SHP77 treated with DMSO at 0.1 percent for 48 hours (cell line): ENCODE measurements at places on chromosomes 12 and 14.

GRCh38 chr14:70856851-70857495, 47.7 kb upstream of the MAP3K9 start:
- no peak for DNase-seq

- no peak for DNase-seq
These were observed 39.4 kb downstream of the CRACR2A start for GRCh38 chr12:3713483-3713882.

GRCh38 chr12:10540776-10541205, 35.1 kb downstream of the EIF2S3B start:
- DNase-seq, result no peak

GRCh38 chr12:111434680-111435338, 29.1 kb downstream of the SH2B3 start:
- peak; percentile 29 for DNase-seq

- no peak for DNase-seq
These were observed 280.7 kb upstream of the SOX5 start for GRCh38 chr12:24230061-24230701.

DNA sequence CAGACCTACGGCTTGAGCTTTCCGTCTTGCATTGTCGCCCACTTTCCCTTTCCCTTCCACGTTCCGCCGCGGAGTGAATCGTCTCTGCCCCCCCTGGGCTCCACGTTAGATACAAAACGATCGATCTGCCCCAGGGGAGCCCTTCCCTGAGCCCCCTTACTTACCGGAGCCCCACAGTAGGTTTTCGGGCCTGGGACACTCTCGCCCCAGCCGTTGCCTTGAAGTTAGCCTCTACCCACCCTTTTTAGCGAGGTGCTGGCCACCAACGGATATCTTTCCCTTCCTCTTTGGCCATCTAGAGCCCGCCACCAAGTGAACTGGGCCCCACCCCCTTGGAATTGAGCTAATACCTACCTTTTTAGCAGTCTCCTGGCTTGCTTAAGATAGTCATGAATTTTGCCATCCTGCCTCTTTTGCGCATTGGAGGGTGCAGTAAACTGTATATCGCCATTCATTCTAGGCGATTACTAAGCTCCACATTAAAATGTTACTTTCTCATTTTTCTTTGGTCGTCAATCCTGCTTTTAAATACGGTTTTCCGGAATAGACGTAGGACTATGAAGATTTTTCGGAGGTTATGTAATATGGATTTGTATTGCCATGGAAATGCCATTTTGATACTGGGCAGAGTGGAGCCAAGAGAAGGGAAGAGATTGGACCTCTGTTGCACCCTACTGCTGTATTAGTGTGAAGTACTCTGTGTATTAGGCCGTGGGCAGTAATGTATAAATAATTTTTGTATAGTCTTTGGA, 764 bp downstream of the RBM25 start:
- DNase-seq, result no peak

DNA sequence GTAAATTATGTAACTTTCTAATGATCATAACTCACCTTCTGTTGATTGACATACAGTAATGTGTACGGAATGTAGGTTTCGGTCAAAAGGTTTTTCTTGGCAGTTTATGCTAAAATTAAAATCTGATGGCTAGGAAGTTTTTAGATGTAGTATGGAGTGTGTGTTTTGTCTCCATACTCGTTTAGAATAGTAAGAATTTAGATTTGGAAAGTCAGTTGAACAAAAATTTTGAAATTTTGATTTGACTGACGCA, 859 bp downstream of the PALS1 start:
- no peak for DNase-seq

DNA sequence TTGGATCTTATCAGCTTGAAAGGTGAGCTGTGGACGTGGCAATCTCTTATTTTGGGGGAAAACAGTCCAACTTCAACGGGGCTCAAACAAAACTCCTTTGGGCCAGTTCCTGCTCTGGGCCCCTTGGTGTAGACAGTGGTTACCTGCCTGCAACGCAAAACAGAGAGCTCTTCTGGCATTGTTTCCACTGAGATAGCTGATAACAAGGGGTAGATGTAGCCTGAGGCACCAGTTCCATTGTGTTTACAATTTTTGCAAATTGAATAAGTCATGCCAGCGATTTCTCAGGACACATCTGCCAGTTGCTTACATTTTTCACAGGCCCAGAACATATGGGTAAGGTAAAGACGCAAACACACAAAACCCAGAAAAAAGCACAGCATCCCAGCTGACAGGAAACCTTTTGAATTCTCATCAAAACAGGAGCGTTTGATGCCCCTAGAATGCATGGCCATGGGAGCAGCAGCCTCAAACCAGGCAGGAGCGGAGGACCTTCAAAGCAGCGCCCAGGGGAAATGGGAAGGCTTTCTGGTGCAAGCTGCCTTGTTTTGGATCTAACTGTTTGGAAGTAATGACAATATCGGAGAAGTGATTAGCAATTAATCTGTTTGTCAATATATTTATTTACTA, 259.7 kb downstream of the AACS start:
- DNase-seq, result no peak

GRCh38 chr14:93056840-93057585, 58.7 kb downstream of the ITPK1 start:
- no peak for DNase-seq

DNA sequence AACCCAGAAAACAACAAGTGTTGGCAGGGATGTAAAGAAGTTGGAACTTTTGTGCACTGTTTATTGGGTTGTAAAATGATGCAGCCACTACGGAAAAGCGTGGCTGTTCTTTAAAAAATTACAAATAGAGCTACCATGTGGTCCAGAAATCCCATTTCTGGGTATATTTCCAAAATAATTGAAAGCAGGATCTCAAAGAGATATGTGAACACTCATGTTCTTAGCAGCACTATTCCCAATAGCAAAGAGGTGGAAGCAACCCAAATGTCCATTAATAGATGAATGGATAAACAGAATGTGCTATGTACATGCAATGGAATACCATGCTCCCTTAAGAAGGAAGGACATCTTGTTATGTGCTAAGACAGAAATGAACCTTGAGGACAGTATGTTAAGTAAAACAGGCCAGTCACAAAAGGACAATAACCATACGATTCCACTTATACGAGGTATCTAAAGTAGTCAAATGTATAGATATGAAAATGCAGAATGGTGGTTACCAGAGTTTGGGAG, 249.5 kb downstream of the PHLDA1 start:
- DNase-seq, result no peak

DNA sequence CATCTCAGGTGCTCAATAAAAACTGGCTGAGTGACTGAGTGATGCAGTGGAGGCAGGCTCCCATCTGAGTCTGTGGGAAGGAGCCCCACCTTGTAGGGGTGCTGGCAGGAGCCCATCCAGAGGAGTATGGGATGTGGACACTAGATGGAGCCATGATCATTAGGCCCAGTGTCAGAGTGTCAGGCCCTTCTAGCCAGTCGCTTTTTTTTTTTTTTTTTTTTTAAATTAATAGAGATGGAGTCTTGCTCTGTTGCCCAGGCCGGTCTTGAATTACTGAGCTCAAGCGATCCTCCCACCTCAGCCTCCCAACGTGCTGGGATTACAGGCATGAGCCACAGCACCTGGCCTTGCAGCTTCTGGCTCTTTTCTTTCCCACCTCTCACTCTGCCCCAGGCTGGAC, 11.5 kb downstream of the RITA1 start:
- peak; percentile 58 for DNase-seq

GRCh38 chr12:12032260-12032791, 38.4 kb upstream of the BCL2L14 start:
- no peak for DNase-seq

- peak; percentile 58 for DNase-seq
These were observed 4.5 kb upstream of the GDF11 start for GRCh38 chr12:55738123-55739024.

DNA sequence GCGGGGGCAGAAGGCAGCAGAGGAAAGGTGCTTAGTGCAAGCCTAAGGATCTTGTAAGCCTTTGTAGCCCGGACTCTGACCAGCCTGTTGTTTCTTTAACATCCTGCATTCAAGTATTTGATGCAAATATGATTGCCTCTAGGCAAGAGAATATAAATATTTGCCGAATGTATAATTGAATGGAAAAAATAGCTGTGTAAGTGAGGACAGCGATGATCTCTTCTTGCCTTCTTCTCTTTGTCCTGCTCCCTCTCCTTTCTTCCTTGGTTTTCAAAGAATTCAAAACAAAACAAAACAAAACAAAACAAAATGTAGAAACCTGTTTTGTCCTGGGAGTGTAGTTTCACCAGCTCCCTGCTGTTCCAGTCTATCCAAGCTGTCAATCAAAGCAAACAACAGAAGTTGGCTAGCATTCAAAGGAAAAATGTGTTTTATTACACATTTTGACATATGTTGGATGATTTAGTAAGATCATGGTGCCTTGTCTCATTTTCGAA, 74.9 kb upstream of the CPM start:
- DNase-seq, result peak; percentile 25

- no peak for DNase-seq
These were observed 3.3 kb downstream of the AKT1 start for GRCh38 chr14:104792101-104792884.

- no peak for DNase-seq
These were observed 43.4 kb upstream of the NR2C1 start for GRCh38 chr12:95116773-95117172.

DNA sequence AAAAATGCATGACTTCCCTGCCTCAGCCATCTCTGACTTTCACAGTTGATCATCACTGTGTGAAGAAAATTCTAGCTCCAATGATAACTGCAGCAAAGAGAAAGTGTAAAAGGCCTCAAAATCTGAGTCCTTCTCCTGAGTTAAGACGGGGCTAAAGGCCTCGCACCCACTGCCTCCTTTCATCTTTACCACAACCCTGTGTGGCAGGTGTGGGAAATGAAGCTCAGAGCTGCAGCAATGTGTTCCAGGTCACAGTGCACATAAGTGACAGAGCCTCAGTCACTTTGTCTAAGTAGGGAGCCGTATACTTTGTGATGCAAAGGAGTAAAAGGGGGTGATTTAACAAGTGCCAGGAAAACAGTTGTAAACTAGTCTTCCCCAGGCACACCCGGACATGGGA, 144.7 kb upstream of the TMCC3 start:
- no peak for DNase-seq

DNA sequence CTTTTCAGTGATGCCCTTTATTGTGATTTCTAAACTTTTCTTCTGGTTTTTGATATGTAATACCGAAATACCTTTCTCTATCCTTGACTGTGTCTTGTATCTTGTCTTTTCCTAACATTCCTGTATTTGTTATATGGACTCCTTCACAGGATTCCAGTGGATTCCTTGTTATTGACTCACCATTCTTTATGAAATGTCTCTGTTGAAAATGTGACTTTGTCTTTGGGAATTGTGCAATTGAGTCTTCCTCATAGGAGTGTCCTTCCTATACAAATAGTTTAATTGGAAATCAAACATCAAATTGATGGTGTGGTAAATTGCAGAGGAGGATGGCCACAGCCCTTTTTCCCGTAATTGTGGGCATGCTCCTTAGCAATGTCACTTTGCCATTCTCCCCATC, 296.6 kb upstream of the KITLG start:
- no peak for DNase-seq

GRCh38 chr14:53896726-53897125, 59.9 kb downstream of the BMP4 start:
- DNase-seq, result no peak

DNA sequence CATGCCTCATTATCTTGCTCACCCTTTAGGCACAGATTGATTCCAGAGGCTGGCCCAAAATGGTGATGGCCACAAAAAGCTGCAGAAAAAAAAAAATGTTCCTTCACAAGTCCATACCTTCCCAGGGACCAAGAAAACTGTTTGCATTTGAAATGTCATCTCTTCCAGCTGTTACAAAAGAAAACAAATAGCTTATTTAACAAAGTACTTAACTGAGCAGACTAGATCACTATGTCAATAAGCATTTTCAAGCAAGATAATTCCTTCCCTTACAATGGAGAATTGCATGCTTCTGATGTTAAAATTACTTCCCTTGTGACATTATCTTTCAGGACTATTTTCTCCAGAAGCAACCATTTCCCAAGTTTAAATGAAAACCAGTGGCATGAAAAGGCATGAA, 377.9 kb upstream of the KITLG start:
- peak; percentile 49 for DNase-seq

- DNase-seq, result no peak
These were observed 27.3 kb downstream of the NTF3 start for GRCh38 chr12:5459051-5459782.

- no peak for DNase-seq
These were observed 19.4 kb upstream of the EML1 start for GRCh38 chr14:99773521-99774497.

GRCh38 chr14:89121968-89122620, 294.9 kb downstream of the FOXN3 start:
- no peak for DNase-seq

- DNase-seq, result no peak
These were observed at the start of gene NRIP2 for GRCh38 chr12:2834581-2835491. Gene NRIP2 (minus strand): TSS chr12:2835035. CDS start chr12:2834983, 52 bp downstream.

- DNase-seq, result no peak
These were observed 47.9 kb downstream of the MAP1LC3B2 start for GRCh38 chr12:116607039-116607438.

- DNase-seq, result no peak
These were observed 65.1 kb upstream of the GPATCH2L start for GRCh38 chr14:76086636-76087035.

DNA sequence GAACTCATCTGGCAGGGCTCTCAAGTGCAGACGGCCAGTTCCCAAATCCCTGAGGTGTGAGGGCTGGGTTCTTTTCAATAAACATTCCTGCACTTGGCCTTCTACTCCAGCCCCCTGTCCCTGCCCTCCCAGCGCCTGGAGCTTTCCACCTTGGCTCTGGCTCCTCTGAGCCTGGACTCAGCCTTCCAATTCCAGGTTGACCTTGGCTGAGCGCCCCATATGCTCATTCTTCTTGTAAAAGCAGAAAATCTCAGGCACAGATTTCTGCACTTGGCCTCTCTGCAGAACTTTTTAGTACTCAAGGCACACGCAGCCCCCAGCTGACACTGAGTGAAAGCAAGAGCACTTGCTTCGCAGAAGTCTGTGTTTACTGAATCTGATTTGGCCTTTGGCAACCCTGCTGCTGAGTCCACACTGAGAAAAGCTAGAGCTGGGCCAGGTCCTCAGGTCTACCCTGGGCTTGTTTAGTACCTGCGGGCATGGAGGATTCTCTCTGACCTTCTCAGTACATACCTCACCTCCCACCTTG, 222.7 kb downstream of the MSRB3 start:
- DNase-seq, result no peak

- DNase-seq, result peak; percentile 2
These were observed 151.6 kb upstream of the OR4E1 start for GRCh38 chr14:21825149-21825743.

GRCh38 chr12:332581-333205, 56.4 kb downstream of the KDM5A start:
- no peak for DNase-seq

DNA sequence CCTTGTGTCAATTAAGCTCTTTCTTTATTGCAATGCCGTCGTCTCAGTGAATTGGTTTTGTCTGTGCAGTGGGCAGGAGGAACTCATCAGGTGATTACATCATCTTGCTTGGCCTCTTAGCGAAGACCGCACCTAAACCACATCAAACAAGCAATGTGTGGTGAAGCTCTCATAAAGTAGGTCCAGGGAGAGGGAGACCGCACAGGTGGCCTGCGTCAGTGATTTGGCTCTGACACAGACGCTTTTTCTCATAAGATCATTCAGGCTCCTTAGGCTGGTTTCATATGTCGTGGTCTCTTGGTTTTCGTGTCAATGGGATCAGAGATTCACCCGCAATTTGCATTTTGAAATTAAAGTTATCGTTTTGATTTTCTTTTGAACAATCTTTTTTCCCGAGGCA, 6.7 kb upstream of the TESC start:
- DNase-seq, result no peak

- DNase-seq, result no peak
These were observed 40.8 kb downstream of the PRKCH start for GRCh38 chr14:61362072-61362750.

GRCh38 chr14:105974902-105975301, 448.5 kb downstream of the TMEM121 start:
- DNase-seq, result no peak
